ENCODE measurements at places on chromosomes 3 and 15. TPM values are rescaled to one million over a fixed set of nuclear protein-coding genes. Genes with fewer than 3 reads are reported as not detected.

CGNL1 gene
- not detected for total RNA-seq

SLC38A3 gene
- total RNA-seq = not detected

RGMA gene
- not detected for total RNA-seq

GRCh38 chr3:170076715-170077238, 39.0 kb downstream of the GPR160 start:
- DNase-seq = peak; percentile 27

DNA sequence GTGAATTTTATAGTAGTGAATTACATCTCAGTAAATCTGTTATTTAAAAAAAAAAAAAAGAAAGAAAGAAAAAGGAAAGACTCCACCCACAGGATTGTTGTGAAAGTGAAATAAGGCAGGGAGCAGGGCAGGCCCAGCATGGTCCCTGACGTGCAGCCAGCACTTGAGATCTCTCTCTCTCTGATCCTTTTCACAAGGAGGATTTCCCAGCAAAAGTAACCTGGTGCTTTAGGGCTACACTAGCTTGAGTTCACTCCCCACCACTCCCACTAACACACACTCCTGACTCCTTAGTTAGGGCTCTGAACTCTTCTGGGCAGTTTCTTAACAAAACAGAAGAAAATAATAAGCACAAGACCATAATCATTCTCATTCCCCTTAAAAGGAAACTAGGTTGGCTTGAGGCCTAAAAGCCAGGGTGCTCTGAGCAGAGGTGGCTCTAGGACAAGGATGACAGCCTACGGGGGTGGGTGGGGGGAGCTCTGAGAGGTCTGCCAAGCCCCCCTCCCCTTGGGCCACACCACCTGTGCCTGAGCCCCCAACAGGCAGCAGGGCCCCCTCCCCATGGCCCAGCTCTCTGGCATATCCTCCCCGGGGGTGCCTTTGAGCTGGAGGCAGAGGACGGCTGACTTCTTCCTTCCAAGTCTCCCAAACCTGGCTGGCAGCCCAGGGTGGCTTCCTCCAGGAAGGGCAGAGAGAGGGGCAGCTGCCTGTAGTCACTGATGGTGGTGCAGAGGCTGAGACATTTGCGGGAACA, 856 bp downstream of the TMEM40 start:
- no peak for DNase-seq

- DNase-seq = no peak
Measured at GRCh38 chr15:46251903-46252302, 617.1 kb downstream of the SQOR start.

DNA sequence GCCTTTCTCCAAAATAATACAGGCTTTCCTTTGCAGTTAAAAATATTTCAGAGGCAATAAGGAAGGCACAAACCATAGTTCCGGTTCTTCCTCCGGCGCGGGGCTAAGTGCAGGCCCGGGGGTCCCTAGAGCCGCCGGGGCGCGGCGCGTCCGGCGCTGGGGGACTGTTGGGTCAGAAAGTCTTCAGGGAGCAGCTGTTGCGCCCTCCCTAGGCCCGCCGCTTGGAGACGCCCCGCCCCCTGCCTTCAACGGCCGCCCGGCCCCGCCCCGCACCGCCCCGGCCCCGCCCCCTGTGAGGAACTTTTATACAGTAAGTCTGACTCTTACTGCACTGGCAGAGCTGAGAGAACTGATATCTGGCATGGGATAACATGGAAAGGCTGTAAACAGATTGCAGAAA, 283.1 kb upstream of the ARL6 start:
- no peak for DNase-seq

- peak; percentile 7 for DNase-seq
Measured at GRCh38 chr3:149751551-149751950, 738 bp downstream of the COMMD2 start.

- no peak for DNase-seq
Measured at GRCh38 chr3:71466483-71466882, 117.0 kb downstream of the FOXP1 start.

DNA sequence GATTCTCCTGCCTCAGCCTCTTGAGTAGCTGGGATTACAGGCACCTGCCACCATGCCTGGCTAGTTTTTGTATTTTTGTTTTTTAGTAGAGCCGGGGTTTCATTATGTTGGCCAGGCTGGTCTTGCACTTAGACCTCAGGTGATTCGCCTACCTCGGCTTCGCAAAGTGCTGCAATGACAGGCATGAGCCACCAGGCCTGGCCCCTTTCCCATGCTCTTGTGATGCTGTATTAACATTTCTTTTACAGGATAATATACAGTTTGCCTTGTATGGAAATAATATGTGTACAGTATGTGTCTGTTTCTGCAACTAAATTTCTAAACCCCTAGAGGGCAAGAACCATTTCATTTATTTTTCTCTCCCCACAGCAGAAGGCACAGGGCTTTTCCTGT, 37.8 kb downstream of the SCG5 start:
- no peak for DNase-seq

DNA sequence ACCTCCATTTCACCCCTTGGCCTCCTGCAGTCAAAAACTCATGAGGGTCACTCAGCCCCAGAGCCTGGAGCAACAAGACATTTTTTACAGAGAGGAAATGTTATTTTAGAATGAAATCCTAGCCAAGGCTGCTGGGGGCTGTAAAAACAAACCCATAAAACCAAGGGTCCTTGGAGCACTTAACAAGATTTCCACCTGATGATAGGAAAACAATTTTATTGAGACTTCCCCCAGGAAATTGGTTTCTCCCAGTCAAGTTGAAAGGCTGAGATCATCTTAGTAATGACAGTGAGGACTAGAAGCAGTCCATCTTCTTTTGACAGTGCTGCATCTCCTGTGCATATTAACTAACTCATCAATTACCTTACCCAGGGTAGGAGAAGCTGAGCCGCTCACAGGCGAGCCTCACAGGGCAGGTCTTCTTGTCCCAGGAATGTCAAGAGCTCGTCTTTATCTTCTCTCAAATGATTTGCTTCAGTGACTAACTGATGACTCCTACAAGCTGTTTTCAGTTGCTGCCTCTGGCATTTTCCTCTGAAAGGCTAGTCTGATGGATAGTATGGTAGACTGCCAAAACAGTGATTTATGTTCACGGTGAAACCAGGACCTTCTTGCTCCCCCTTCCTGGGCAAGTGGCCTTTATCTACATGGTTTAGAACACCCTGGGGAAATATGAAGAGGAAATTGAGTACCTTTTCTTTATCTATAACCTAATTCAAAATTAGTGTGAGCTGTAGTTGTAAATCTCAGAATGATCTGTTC, 34.6 kb upstream of the AEN start:
- DNase-seq = no peak
